ENCODE measurements at places on chromosomes 5 and 9. TPM values are rescaled to one million over a fixed set of nuclear protein-coding genes. Genes with fewer than 3 reads are reported as not detected.

DNA sequence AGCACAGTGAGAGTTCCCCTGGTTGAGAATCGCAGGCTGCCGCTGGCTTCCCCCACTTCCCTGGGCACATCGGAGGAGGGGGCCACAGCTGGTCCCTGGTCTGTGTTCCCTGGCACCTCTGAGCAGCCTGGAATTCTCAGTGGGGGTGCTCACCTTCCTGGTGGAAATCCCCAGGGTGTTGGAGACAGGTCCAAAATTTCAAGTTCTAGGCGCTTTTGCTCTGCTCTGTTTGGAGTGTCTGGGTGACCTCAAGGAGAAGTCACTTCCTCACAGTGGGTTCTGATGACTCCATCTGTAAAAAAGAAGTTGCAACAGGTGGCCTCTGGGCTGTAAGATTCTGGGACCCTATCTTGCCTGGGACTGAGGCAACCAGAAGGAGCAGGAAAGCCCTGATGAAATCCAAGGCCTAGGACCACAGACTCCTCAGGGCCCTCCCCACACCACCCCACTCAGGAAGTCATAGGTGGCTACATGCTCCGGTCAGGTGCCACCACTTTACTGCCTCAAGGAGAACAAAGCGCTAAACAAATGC, at the start of gene TRAF1:
TSS of gene TRAF1 (minus strand) at position 400 of the 532 bp plus-strand sequence. CDS start 721 bp downstream, outside the sequence.
- peak; percentile 61 for DNase-seq

GRCh38 chr9:15724016-15724415, 171.2 kb downstream of the CCDC171 start:
- DNase-seq: no peak

DNA sequence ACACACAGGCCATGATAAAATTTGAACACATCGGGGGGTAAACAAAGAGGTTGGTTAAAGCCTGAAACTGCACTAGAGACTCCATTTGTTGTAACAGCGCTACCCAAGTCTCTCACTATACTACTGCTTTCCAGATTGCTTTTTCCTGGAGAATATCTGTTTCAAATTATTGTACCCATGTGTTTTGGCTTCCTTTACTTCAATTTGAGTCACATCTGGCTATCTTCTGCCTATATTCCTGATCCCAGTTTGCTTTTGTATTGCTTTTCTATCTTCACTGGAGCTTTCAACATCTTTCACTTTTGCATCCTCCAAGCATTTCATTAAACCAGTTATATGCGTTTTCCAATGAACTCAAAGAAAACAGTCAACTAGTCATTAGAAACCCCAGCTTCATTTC, 404.7 kb downstream of the MLLT3 start:
- no peak for DNase-seq

DNA sequence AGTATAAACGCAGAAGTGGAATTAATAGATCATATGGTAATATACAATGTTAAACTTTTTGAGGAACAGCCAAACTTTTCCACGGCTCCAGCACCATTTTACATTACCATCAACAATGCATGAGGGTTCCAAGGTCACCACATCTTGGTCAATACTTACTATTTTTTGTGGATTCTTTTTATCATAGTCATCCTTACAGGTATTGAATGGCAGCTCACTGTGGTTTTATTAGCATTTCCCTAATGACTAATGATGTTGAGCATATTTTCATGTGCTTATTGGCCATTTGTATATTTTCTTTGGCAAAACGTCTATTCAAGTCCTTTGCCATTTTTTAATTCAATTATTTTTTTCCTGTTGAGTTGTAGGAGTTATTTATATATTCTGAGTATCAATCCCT, 14.1 kb upstream of the RAPGEF6 start:
- DNase-seq: no peak

GRCh38 chr5:139592289-139592688, 31.1 kb downstream of the UBE2D2 start:
- DNase-seq: no peak

DNA sequence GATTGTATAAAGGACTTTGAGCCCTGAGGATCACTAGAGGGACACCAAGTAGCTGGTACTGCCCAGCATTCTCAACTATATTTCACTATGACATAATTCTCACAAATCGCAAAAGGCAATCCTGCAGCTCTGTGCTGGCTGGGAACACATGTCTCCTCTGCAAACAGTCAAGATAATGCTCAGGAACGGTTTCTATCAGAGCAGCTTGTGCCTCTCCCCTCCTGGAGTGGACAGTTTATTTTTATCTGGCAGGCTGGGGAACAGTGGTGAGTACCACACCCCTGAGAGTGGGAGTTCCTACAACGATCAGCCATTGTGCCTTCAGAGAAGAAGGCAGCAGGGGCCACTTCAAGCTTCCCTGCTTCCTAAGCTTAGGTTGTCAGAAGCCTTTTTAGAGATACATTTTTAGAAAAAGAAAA, 65.8 kb downstream of the ERAP1 start:
- no peak for DNase-seq

DNA sequence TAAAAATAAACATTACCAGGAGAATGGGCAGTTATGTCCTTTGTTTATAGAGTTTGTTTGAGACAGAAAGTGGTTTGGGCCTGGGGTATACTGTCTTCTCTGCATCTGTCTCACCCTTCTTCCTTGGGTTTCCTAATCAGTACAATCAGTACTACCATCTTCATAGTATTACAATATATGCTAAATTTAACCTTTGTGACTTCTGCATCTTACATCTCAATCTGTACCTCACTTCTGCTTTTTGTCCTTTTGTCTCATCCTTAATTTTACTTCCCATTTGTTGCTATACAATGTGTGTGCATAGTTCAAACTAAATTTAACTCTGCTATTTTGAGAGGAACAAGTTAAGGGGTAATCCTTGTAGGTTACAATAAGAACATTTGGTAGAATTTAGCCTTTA, 19.6 kb downstream of the FBXO38 start:
- no peak for DNase-seq

GRCh38 chr5:139146809-139147482, 51.2 kb downstream of the SIL1 start:
- DNase-seq: no peak

GRCh38 chr9:18404434-18405029, 69.4 kb upstream of the ADAMTSL1 start:
- no peak for DNase-seq

DNA sequence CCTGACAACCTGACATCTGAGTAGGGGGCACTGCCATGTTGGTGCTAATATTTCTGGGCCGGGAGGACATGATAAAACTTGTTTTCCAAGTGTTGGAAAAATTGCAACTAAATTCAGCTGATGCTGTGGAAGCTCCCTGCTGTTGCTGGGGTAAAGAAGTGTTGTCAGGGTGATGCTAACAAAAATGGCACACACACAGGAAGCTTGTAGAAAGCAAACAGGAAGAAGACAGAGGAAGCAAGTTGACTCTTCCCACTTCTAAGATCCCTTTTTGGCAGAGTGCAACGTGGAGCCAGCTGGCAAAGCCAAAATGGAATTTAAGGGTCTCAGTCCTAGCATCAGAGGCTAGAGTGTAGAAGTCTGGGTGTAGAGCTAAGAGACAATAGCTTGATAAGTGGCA, 11.3 kb upstream of the RIOK2 start:
- DNase-seq: no peak

DNA sequence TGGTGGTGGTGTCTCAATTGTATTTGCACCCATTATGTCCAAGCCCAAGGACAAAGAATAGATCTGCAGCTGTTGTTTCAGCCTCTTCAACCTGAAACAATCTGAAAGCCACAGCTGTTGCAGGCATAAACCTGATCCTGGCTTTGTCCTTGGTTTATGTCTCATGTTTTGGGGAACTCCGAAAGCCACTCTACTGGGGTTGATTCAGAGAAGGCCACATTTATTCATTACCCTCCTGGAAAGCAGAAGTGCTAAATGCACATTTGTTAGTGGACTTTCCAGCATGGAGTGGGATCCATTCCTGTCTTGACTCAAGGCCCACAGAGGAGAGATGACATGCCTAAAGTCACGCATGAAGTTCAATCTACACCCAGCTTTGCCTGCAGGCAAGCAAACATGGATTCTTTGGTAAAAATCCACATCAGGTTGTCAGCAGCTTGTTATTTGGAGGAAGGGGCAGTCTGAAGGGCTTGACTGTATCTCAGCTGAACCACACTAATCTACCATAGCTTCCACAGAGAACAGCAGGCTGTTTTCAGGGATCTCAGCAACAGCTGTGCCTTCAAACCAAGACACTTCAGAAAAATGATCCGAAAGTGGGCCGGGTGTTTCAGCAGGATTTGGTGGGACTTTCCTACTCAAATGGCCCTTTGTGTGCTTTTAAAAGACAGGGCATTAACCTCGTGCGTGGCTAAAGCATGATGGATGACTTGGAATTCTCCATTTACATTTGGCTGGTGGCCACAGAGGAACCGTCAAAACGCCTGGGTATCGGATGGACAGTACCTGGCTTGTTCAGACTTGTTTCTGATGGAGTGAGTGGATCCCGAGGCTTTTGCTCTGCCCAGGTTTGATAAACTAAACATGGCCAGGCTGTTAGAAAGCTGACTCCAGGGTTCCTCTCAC, 36.2 kb upstream of the ADAM19 start:
- DNase-seq: no peak

DNA sequence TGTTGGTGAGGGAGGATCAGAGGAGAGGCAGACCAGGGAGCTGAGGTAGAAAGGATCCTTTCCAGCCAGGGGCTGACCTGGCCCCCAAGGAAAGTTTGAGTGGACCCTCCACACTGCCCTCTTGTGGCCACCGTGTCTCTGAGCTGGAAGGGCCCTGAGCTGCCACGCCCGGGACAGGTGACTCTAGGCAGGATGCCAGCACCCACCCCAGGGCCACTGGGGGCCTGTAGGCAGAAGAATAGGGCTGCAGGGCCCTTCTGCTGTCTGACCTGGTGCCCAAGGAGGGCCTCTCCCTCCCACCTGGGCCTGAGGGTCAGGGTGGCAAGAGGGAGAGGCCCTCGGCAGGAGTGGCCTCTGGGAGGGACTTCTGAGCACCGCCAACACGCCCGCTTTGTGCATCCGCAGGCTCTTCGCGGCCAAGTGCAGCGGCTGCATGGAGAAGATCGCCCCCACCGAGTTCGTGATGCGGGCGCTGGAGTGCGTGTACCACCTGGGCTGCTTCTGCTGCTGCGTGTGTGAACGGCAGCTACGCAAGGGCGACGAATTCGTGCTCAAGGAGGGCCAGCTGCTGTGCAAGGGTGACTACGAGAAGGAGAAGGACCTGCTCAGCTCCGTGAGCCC, 76.8 kb downstream of the LMX1B start:
- DNase-seq: peak; percentile 55

- DNase-seq: no peak
Measured at GRCh38 chr5:2670940-2671339, 80.5 kb downstream of the IRX2 start.

- peak; percentile 48 for DNase-seq
Measured at GRCh38 chr9:16325966-16326365, 544.5 kb downstream of the BNC2 start.

DNA sequence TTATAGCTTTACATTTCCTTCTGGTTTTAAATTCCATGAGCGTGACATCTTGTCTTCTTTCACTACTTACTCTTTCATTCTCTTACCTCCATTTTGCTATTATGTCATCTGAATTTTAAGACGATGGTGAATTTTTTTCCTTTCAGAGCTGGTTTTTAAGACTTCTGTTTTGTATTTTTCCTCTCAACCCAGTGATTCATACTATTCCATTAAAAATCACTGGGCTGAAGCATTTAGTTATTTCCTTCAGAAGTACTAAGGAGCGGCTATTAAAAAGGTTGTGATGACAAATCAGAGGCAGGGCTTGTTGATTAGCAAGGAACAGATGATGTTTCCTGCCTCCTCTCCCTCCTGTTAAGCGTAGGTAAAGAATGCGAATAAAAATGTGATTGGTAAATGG, 16.5 kb downstream of the AGXT2 start:
- DNase-seq: no peak

DNA sequence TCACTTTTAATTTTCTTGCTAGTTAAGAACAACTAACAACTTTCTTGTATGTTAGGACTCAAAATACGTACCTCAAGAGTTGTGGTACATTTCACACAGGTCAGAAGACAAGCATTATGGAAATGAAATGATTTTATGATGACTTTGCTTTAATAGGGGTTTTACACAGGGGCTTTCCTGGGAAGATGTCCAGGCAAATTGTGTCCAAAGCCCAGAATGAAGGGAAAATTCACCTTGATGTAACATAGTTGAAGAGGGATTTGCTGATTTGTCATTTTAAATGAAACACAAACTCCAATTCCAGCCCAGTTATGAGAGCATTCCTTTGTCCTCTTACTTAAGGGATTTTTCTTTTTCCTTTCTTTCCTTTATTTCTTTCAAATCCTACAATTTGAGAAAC, 89.2 kb downstream of the ARL15 start:
- DNase-seq: no peak

DNA sequence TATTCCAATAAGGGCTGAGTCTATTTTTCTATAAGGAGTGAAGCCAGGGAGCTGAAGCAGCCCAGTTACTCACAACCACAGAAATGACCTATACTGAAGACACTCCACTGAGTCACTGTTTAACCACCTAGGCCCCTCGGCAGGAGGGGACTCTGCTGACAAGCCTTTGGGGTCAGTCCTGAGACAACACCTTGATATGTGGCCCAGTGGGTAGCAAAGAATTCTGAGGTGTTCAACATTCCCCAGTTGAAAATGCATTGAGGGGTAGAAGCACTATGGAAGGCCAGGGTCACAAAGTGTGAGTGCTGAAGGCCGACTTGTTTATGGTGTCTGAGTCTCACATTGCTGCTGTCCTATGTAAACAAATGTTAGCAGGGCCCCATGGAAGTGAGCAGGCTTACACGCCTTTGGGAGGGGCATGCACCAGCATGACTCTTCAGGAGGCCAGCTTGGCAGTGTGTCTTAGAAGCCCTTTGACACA, 112.6 kb upstream of the NFIL3 start:
- no peak for DNase-seq

GRCh38 chr5:180438785-180439780, 55.1 kb upstream of the CNOT6 start:
- DNase-seq: no peak

DNA sequence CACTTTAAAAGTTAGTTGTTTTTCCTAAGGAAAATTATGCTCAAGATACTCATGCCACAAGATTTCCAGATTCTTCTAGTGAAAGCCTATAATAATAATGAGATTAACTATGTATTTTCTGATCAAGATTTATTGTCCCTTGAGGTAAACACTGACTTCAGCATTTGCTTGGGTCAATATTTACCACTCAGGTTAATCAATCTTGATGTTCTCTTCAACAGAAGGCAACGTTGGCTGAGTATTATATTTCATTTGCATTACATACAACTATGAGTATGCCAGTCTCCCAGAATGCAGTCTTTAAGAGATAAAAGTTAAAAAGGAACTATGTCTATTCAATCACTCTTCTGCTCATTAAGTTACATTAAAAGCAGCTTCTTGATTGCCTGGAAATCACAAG, 115.6 kb downstream of the GPR21 start:
- no peak for DNase-seq

AQP3 gene
- total RNA-seq: 3.0 TPM

PRDM9 gene
- not detected for total RNA-seq

MCTP1 gene
- total RNA-seq: 12.8 TPM

DCANP1 gene
- not detected for total RNA-seq

PLPPR1 gene
- total RNA-seq: not detected

EPB41L4A gene
- 5.0 TPM for total RNA-seq

HAPLN1 gene
- total RNA-seq: not detected

SLC6A7 gene
- not detected for total RNA-seq

CCNO gene
- total RNA-seq: not detected

BHMT2 gene
- 12.1 TPM for total RNA-seq

SLC36A2 gene
- not detected for total RNA-seq
